NCI-H446 (cell line): ENCODE measurements at places on chromosomes 1 and 21.

DNA sequence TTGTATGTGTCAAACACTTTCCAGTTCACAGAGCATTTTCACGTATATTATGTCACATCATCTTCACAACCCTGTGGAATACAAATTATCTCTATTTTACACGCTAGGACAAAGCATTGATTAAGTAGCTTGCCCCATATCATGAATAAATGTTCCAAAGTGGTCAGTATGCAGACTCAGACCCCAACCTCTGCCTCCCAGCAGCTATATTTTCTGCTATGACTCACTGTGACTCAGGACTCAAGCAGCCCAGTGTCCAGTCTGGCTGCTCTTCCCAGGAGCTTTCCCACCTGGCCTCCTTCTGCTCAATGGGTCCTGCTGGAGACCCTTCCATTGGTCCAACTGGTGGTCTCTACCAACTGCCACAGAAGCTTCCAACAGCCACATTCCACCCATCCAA lies 56.0 kb upstream of the RAP1A start:
- no peak for DNase-seq

DNA sequence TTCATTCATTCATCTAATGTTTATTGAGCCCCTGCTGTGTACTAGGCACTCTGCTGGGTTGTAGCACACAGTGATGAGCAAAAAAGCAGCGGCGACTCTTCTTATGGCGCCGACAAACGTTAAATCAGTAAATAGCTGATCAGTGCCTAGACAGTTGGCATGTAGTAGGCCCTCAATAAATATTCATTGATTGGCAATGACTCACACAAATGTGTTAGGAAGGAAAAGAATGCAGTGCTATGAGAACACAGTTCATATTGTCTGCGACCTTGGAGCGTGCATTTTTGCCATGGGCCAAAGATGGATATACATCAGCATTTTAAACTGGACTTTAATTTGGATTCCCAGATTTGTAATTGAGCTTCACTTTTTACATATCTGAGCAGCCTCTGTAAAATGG lies 52.0 kb downstream of the PRDM2 start:
- no peak for DNase-seq

DNA sequence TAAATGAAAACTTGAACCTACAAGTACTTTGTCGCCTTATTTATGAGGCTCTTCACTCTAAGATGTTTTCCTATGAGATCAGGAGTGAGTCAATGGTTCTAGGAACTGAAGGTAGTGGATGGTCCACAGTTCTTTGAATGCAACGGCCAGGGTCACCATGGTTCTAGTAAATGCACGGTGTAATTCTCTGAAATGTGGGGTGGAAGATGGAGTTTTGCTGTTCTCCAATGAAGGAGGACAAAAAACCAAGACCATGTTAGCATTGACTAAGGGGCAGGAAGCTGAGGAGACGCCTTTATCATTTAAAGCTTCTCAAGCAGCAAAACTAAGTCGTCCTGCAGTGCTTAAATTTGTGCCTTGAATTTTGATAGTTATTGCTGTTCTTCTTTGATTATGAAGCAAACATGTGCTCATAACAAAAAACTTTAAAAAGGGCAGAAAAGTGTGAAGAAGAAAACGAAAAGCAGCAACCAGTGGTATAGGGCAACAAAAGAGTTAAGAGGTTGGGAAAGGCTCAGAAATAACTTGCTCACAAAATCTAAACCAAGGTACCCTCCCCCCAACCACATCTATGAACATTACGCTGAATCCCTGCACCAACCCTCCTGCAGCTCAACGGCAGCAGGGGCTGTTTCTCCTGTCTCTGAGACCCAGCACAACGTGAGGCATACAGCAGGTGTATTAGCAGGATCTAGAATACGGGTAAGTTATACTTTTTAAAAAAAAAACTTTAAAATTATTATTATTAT lies 85.0 kb downstream of the MRPL37 start:
- DNase-seq = no peak

GRCh38 chr1:7019510-7019909 lies 234.3 kb downstream of the CAMTA1 start:
- DNase-seq = no peak

DNA sequence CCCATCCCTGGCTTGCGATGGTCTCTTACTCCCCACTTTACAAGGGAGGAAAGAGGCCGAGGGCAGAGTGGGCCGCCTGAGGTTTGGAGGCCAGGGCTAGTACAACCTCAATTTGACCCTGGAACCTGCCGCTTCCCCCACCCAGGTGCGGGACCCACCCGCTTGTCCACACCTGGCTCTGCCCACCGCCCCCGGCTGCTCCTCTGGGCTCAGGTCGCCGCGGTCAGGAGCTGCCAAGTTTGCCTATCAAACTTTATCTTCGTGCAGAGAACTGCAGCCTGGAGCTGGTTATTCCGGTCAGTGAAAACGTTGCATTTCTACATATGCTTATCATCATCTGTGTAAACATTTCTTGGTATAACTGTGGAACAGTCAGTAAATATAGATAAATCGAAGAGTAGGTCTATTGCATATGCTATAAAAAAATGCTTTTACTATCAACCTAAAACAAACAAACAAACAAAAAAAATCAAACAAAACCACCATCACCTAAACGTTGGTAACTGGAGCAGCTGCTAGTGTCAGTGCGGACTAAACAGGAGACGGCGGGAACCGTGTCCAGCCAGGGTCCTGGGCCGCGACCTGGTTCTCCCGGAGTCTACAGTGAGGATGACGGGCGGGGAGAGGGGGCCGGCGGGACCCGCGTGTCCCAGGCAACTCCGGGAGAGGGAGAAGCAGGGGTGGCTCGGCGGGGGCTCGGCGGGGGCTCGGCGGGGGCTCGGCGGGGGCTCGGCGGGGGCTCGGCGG lies 906 bp upstream of the ADARB1 start:
- DNase-seq = no peak

DNA sequence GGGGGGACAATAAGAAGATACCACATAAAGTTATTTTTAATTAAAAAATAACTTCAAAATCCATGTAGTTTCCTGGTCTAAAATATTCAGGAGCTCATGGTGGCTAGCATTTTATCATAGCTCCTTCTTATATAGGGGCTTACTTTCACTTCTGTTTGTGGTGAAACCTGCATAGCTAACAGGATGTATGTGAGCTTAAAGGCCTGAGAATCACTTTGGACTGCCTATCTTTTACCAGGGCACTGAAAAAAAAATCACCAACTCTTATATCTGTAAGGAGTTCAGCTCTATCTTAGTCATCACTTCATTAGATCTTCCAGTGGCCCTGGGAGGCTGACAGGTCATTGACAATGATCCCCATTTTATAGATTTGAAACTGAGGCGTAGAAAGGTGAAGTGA lies 21.3 kb downstream of the UROD start:
- no peak for DNase-seq

GRCh38 chr1:229030630-229031029 lies 240.3 kb upstream of the RAB4A start:
- DNase-seq = no peak

- no peak for DNase-seq
Observed at GRCh38 chr1:202966006-202966898, 805 bp downstream of the CYB5R1 start.

- no peak for DNase-seq
Observed at GRCh38 chr1:31029026-31029425, 36.5 kb downstream of the PUM1 start.

DNA sequence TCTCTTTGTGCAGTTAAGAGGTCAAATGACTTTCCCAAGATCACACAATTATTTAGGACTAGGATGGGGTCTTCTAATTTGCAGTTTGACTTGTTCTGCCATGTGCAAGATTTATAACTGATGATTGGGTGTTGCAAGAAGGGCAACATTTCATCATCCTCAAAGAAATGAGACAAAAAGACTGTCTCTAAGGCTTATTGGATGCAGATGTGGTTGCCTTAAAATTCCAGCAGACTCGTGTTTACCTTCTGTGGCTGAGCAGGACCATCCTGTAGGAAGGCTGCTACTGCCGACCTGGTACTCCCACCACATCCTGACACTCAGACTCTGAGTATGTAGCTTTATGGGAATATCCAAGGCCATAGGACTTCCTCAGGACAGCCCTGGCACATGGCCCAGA lies 99.9 kb upstream of the SGIP1 start:
- no peak for DNase-seq

DNA sequence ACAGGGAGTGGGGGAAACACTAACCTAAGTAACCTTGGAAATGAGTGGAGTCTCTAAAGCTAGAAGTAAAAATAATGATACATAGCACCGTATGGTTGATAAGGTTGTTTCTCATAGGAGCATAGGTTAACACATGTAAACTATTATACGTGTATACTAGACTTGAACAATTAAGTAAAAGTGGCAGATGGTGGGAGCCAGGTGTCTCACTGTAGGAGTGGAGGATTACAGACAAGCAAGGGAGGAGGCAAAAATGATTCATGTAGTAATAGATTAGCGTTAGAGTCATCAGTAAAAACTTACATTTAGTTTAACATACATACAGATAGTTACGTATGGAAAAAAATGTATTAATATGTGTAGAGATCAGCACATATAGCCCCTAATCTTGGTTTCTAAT lies 138.4 kb upstream of the DSCAM start:
- DNase-seq = no peak

DNA sequence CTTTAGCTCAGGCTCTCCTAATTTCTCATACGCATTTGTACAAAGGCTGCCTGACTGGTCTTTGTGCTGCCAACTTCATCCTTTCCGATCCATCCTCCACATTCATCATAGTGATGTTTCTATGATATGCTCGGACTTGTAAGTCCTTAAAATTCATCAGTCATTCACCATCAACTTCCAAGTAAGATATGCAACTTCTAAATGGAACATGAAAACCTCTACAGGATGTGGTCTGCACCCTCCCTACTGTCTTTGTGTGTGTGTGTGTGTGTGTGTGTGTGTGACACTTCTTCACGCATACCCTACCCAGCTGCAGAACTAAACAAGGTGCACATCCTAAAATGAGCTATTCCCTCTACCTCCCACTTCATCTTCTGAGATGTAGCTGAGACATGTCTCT lies 397.9 kb upstream of the NR5A2 start:
- no peak for DNase-seq

- DNase-seq = peak; percentile 79
Observed at GRCh38 chr1:110605901-110606656, at the start of gene KCNA2. TSS of gene KCNA2 (minus strand) at chr1:110606358. CDS start at chr1:110604782, 1,576 bp downstream.
